ENCODE measurements at places on chromosomes 2 and 18. TPM values are rescaled to one million over a fixed set of nuclear protein-coding genes. Genes with fewer than 3 reads are reported as not detected.

Gene NDUFS1
- polyA plus RNA-seq, result 75.8 TPM

DNA sequence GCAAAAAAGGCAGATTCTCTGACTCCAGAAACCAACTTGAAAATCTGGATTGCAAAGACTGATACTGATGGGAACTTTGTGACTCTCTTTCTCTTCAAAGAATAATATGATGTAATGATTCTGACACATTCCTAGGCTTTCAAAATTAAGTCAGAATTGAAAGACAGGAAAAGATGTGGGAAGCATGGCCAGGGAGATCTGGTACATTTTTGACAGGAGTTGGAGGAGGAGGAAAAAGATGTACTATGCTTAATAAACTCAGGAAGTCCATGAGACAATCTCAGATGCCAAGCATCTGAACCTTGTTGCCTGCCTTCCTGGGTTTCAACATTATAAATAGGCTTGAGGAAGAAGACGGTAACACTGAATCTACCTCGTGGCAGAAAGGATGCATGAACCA lies 34.2 kb downstream of the KLF7 start:
- DNase-seq, result no peak

Gene PLCD4
- 13.9 TPM for polyA plus RNA-seq

Gene CTLA4
- 1.2 TPM for polyA plus RNA-seq

DNA sequence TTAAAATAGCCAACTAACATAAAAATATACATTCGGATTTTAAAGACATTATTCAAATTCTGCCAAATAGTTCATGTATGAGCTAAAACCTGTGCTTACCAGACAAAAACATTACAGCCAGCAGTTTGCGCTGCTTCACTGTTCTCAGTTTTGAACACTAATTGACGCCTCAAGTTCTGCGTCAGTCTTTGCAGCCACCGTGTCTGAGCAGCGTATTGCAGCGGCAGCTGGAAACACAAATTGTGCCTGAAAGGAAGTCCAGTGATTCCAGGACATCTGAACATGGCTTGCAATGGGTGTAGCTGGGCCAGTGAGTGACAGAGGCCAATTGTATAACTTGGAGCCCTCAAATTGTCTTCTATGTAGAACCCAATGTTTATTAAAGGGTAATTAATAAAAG lies 267.6 kb downstream of the TFCP2L1 start:
- no peak for DNase-seq

DNA sequence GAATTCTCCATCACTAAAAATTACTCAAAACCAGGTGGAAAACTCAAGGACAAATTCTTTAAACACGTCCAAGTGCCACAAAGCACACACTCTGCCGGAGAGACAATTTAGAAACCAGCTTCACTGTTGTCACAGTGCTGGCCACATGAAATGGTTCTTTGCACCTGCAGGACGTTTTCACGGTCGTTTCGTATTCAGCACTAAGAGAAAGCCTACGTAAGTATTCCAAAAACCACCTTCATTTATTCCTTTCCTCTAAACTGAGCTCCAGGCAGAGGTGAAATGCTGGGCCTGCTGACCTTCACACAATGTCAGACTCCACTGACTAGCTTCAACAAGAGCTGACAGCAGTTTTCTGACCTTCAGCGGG lies 680 bp downstream of the ATP5F1A start:
- no peak for DNase-seq

GRCh38 chr2:144443837-144444817 lies 75.8 kb downstream of the ZEB2 start:
- no peak for DNase-seq

DNA sequence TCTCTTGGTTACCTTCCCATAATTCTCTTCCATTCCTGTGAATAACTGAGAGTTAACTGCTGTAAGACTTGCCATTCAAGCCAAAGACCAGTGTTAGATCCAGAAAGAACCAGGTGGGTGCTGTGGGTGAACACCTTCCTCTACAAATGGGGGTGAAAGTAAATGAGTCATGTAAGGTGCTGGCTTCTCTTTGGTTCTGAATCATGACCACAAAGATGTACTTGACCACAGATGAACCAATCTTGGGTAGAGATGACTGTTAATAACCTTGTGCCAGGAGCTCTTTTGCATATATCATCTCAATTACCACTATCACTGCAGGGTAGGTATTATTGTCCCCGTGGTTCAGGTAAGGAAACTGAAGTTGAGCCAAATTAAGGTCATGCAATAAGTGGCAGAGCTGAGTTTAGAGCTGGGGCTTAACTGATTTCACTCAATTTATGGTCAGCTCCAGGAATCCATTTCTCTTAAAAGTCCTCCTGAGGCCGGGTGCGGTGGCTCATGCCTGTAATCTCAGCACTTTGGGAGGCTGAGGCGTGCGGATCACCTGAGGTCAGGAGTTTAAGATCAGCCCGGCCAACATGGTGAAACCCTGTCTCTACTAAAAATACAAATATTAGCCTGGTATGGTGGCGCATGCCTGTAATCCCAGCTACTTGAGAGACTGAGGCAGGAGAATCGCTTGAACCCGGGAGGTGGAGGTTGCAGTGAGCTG lies 244.9 kb upstream of the CXCR4 start:
- DNase-seq, result no peak

DNA sequence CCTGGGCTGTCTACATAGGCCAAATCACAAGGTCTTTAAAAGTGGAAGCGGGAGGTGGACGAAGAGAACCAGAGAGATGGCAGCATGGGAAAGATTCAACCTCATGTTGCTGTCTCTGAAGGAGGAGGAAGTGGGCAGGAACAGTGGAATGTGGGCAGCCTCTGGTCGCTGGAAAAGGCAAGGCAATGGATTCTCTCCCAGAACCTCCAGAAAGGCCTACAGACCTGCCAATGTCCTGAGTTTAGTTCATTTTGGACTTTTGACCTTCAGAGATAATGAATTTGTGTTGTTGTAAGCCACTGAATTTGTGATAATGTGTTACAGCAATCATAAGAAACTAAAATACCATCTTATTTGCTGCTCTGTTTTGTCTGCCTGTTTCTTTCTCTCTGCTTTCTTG lies 122.5 kb downstream of the RNF152 start:
- no peak for DNase-seq

Gene SNORC
- polyA plus RNA-seq, result 7.3 TPM

Gene CFAP53
- 72.8 TPM for polyA plus RNA-seq

DNA sequence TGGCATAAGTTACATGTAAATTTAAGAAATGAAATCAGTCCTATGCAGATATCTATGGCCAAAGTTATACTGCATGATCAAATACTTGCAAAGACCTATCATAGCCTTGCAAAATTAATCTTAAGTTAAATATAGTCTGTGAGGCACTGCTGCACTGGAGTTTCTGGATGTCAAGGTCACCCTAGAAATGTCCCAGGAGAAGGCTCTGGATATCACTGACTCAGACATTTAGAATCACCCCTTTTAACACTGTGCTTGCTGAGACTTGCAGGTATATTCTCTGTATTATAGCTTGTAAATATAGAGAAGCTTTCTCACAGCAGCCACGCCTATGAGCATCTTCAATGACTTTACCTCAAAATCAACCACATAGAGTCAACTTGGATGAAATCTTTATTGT lies 51.5 kb downstream of the ETAA1 start:
- no peak for DNase-seq

DNA sequence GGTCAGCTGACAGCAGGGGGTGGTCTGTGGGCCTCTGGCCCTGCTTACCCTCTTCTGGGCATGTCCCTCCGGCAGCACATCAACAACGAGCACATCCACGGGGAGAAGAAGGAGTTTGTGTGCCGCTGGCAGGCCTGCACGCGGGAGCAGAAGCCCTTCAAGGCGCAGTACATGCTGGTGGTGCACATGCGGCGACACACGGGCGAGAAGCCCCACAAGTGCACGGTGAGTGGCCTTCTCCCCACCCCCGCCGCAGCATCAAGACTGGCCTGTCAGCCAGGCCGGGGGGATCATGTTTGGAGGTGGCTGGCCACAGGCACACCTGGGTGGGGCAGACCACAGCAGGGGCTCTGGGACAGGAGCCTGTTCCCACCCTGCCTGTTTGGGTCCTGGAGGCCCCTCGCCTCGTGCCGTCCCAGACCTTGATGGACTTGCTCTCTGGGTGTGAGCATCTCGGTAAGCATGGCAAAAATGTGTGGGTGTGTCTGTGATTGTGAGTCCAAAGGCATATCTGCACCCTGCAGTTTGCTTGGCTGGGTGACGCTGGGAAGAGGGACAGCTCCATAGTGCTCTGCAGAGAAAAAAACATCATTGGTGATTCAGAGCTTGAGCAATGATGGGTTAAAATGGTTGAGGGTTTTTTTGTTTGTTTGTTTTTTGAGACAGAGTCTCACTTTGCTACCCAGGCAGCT lies 242.8 kb downstream of the GLI2 start:
- DNase-seq, result no peak

GRCh38 chr2:71067567-71068217 lies 756 bp upstream of the NAGK start:
- no peak for DNase-seq

DNA sequence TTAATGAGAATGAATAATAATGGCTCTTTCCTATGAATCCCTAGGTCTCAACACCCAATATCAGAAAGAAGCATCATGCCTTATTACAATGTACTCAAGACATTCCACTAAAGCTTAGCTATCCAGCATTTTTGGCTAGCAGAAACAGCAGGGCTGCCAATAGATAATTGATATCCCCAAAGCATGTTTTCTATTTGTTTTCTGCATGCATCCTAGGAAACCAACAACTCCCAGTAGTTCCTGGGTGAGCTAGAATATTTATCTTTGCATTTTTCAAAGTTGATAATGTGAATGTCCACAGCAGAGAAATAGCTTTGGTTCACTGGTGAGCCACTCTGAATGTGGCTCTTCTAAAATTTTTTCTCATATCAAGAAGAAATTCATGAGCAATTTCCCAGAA lies 5.8 kb upstream of the ANTXR1 start:
- no peak for DNase-seq

GRCh38 chr2:132915812-132916549 lies 246.0 kb upstream of the LYPD1 start:
- no peak for DNase-seq

Gene SH3YL1
- 55.0 TPM for polyA plus RNA-seq

Gene FEV
- polyA plus RNA-seq, result not detected

DNA sequence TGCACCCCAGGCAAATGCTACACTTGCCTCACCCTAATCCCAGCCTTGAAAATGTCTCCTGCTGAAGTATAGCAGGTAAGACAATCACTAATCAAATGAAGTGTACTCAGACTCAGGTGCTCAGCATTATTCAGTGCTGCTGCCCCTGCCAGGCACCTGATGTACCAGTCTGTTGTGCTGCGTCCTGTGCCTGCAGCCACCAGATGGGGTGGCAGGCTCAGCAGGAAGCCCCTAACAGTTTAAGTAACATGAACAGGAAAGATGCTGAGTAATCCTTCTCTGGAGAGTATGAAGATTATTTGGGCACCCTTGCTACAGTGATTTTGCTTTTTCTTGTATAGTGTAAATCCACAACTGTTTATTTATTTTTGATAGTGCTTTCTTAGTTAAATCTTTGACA lies 69.1 kb downstream of the TACR1 start:
- DNase-seq, result no peak

Gene ZNF396
- 9.3 TPM for polyA plus RNA-seq

DNA sequence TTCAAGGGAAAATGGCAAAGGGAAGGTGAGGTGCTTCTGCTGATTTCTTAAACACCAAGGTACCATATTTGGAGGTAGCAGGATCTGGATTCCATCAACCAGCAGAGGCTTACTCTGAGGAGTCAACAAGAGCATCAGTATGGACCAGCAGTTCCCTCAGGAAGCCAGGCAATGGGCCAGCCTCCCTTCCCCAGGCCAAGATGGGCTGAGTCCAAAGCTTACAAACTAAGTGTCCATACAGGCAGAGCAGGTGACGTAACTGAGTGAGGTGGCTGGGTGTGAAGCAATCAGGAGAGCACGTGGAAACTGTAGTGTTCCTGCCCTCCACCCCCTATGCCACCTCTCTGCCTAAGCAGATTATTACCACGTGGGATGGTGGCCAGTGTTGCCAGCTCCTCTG lies 134.2 kb upstream of the HNRNPA3 start:
- DNase-seq, result peak; percentile 36

Gene C2orf76
- 27.8 TPM for polyA plus RNA-seq

Gene ALK
- 3.8 TPM for polyA plus RNA-seq

Gene PMAIP1
- polyA plus RNA-seq, result 4.7 TPM

GRCh38 chr2:152729844-152730243 lies 11.4 kb downstream of the ARL6IP6 start:
- no peak for DNase-seq

DNA sequence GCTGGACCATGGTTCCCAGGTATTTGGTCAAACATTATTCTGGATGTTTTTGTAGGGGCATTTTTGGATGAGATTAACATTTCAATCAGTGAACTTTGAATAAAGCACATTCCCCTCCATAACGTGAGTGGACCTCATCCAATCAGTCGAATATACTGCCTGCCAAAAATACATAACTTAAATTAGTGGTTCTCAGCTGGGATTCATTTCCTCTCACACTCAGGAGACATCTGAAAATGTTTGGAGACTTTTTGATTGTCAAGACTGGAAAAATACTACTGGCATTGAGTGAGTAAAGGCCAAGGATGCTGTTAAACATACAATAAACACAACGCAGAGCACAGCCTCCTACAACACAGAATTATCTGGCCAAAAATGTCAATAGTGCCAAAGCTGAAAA lies 198.2 kb downstream of the MYO1B start:
- DNase-seq, result no peak

DNA sequence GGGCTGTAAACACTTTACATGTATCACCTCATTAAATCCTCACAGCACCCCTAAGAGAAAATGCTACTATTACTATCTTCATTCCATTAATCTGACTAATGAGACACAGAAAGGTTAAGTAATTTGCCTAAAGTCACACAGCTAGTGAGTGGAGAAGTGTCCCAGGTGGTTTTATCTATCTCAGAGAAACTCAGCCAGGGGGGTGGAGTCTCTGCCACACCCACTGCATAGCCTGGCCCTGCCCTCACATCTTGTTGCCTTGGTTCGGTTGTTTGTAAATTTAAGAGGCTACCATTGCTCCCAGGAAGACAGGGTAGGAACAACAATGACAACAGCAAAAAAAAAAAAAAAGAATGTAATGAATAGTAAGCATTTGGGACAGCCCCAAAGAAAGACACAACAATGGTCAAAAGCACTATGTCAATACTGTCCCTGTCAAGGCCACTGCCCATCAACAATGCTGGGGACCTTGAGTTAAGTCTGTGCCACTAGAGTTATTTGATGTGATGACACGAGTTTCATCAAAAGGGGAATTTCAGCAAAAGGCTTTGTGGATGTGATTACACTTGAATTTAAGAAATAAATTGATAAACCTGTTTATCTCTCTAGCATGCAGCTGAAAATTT lies 17.5 kb downstream of the CYRIA start:
- no peak for DNase-seq

Data from testis (tissue), 5 donors.